ENCODE measurements at places on chromosomes 1 and 21.

GRCh38 chr1:118828038-118828437 lies 160.1 kb downstream of the TBX15 start:
- DNase-seq, result no peak

DNA sequence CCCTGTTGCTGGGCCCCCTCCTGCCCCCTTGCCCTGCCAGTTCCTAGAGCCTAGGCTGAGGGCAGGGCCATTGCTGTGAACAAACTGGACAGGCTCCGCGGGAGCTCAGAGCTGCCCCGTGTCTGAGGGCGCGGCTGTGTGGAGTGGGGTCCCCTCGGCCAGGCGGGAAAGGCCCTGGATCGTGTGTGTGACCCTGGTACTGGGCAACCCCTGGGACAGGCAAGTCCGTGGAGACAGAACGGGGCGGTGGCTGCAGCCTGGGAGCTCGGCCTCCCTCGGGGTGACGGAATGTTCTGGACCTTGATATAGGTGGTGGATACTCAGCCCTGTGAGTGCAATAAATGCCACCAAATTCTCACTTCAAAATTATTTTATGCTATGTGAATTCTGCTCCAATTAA lies 27.7 kb upstream of the C1orf159 start:
- no peak for DNase-seq

DNA sequence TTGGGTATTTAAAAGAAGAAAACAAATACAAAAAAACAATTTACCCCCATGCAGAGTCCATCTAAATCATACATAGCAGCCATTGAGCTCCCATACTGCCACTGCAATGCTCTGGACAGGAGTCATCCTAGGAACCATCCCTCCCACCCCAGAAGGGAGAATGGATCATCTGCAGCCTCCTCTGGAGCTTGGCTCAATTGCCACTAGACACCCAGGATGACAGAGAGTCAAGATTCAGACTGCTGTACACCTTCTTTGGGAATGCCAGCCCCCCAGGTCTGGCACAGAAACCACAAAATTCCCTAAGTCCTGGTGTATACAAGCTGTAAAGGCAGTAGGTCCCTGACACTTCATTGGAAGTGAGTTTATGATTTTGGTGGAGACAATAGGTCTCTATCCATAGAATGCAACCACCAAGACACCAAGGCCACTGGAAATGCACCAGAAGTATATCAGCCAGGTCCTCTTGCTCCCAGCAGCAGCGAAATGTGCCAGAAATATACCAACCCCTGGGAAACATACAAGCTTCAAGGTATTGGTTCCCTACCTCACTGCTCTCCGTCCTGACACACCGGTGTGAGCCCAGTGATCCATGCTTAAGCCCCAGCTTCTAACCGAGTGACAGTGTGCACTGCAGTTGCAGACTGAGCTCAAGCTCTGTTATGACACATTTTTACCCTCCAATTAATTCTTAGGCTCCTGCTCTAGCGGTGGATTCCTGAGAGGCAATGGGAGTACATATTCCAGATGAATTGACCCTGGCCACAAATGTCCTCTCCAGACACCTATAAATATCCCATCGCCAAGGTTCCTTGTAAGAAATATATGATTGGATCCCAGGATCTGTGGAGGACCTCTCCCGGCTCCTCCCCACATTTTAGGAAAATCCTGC lies 4.4 kb downstream of the TAL1 start:
- DNase-seq, result no peak

DNA sequence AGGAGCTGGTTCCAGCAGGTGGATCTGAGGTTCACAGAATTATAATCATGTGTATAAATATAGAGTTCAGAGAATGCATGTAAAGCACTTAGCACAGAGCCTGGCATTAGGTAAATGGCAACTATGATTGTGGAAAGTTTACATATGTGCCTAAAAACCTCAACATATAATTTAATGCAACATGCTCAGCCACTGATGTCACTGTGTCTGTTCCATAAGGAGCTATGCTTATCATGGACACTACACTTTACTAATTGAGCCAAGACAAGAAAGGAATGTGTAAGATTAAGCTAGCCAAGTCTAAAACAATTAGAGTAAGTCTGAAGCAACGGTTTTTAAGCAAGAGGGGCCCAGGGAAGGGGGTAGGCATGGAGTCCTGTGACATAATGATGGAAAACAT lies 61.5 kb downstream of the GNG12 start:
- no peak for DNase-seq

DNA sequence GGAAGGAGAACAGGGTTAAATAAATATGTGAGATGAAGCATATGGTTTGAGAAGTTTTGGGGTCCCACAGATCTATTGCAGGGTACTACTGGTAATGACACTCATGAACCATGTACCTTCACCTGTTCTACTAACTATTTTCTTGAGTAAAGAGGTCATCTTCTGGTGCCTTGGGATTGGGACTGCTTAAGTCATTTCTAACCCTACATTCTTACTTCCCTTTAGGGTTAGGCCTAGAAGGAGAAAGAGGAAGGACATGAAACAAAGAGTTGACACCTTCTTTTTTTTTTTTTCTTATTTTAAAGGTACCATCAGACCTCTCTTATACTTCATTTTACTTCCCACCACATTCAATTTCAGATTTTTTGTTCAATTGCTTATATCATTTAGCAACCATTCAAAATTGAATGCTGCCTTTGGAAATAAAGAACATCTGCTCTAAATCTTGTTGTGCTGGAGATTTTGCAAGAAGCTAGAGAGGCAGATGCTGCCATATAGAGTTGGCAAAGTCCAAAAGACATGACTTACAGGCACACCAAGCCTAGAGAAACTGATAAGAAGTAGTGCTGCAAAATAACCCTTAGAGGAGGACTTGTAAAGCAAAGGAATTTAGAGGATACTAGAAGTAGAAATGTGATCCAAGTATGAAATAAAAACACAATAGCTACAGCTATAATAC lies 374.4 kb upstream of the ST6GALNAC5 start:
- DNase-seq, result no peak

DNA sequence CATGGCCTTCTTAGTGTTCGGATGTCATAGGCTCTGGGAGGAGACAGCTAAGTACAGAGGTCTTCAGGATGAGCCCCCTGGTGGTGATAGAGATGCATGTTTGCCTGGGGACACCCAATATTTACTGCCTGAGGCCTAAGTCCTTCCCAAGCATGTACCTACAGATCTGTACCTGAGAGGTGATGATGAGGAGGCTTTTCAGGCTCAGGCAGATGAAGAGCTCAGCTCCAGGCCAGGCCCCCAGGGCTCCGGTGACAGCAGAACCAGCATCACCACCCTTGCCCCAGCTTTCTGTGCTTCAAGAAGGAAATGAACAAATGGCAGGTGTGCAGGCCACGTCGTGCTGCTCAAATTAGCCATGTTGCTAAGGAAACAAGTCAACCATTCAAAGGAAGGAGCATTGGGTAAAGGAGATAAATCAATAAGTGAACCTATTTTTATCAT lies 21.1 kb downstream of the CACNA1E start:
- peak; percentile 84 for DNase-seq

DNA sequence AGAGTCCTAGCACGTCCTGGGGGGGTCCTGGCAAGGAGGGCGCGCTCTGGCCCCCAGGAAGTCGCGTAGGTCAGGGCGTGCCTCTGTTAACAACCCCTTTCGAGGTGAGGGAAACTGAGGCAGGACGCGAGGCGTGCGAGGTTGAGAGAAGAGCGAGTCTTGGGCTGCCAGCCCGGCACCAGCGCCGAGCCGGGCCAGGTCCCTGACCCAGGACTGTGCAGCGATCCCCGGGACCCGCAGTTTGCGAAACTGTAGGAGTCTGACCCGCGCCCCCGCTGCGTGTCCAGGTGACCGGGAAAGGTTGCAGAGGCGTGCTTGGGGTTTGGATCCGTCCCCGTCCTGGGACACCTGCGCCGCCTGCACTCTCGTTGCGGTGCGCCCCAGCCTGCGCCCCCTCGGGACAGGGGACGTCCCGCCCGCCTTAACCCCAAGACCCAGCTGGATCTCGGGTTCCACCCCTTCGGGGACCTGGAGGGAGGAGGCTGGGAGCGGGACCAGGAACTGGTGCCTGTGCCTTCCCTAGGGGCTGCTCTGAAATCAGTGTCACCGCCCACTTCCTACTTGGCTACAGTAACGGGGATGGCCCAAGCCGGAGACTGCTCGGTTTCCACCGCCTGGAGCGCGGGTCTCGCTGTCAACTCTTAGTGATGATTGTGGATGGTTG lies 493 bp downstream of the DISC1 start:
- no peak for DNase-seq

DNA sequence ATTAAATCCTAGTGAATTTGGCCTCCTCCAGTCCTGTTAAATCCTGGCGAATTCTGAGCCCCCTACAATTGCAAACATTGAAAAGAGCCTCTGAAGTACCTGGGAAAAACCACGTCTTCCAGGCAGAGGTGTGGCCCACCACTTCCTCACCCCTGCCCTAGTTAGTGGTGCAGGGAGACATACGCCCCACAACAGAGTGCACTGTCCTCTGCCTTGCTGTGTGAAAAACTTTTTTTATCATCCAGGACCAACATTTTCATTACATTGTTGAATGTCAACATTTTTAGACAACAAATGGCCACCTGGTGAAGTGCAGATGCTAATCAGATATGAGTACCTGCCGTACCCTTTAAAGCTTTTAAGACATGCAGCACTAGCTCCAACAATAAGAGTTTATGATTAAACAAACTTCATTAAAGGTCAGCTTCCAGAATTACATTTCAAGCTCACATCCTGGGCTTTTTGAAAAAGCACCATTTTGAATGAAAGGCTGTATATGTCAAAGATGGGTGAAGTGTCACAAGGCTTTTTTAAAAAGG lies 13.6 kb upstream of the TMPRSS2 start:
- no peak for DNase-seq

GRCh38 chr1:68528243-68528642 lies 31.4 kb upstream of the DEPDC1 start:
- DNase-seq, result no peak

GRCh38 chr21:44829507-44830092 lies 11.7 kb upstream of the SUMO3 start:
- DNase-seq, result no peak

- DNase-seq, result no peak
Observed at GRCh38 chr1:222749927-222750326, 12.9 kb downstream of the FAM177B start.

DNA sequence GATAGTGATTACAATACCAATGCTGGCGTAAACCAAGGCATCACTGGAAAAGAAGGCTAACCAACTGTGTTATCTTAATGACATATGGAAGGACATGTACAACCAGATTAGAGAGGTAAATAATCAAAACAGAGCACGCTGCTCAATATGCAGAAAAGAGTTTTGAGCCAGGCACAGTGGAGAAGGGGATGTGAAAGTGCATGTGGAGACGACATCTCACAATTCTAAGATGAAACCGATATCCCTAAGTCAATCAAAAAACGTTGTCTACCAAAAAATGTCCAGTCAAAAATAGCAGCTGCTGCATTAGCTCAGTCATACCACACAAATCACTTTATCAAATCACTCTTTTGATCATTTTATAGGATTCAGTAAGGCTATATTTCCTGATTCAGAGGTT lies 116.3 kb upstream of the OLIG2 start:
- no peak for DNase-seq

- no peak for DNase-seq
Observed at GRCh38 chr21:38346286-38346685, 89.5 kb downstream of the KCNJ15 start.

- peak; percentile 73 for DNase-seq
Observed at GRCh38 chr21:34986561-34987500, 62.3 kb downstream of the RUNX1 start.

DNA sequence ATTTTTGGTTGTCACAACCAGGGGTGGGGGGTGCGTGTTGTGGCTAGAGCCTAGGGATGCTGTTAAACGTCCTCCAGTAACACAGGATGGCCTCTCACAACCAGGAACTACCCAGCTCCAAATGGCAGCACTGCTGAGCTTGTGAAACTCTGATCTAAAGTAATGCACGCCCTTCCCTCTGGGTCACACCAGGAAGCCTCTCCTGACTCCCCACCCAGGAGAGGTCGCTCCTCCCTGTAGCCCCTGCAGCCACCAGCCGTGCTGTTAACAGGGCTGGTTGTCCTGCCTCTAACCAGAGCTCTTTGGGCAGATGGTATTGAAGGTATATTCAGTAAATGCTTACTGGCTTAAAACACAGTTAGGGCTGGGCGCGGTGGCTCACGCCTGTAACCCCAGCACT lies 73.2 kb downstream of the NKAIN1 start:
- no peak for DNase-seq

DNA sequence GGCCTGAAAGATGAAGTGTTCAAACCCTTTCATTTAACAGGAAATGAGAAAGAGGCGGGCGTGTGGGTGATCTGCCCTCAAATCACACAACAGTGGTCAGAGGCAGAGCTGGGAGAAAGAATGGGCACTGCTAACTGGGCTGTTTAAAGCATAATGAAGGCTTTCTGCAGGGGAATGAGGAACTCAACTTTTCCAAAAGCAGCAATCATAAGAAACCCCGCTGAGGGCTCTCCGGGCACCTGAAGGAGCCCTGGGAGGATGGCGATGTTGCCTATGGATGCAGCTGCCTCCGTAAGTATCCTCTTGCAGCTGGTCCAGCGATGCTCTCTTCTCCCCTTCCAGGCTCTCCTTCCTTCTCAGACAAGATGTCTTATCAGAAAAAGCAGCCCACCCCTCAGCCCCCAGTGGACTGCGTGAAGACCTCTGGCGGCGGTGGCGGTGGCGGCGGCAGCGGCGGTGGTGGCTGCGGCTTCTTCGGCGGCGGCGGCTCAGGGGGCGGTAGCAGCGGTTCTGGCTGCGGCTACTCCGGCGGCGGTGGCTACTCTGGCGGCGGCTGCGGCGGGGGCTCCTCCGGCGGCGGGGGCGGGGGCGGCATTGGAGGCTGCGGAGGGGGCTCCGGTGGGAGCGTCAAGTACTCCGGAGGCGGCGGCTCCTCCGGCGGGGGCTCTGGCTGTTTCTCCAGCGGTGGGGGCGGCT lies 1.2 kb downstream of the LORICRIN start:
- DNase-seq, result no peak

All from GM06990 (cell line).